ENCODE measurements at places on chromosomes 5 and 9. TPM values are rescaled to one million over a fixed set of nuclear protein-coding genes. Genes with fewer than 3 reads are reported as not detected.

LHX3 gene
- total RNA-seq, result not detected

CEP120 gene
- total RNA-seq, result 15.2 TPM

IL6ST gene
- 77.5 TPM for total RNA-seq

OMD gene
- total RNA-seq, result not detected

IL17B gene
- not detected for total RNA-seq

- DNase-seq, result no peak
Observed at GRCh38 chr5:93476251-93476742, 104.7 kb downstream of the NR2F1-AS1 start.

GRCh38 chr5:143749581-143750205 lies 62.3 kb upstream of the HMHB1 start:
- no peak for DNase-seq

GRCh38 chr9:134681061-134681661 lies 39.6 kb downstream of the COL5A1 start:
- no peak for DNase-seq

GRCh38 chr5:145141534-145141933 lies 693.6 kb downstream of the PRELID2 start:
- no peak for DNase-seq

GRCh38 chr5:143014017-143014651 lies 244.0 kb downstream of the ARHGAP26 start:
- DNase-seq, result peak; percentile 78

DNA sequence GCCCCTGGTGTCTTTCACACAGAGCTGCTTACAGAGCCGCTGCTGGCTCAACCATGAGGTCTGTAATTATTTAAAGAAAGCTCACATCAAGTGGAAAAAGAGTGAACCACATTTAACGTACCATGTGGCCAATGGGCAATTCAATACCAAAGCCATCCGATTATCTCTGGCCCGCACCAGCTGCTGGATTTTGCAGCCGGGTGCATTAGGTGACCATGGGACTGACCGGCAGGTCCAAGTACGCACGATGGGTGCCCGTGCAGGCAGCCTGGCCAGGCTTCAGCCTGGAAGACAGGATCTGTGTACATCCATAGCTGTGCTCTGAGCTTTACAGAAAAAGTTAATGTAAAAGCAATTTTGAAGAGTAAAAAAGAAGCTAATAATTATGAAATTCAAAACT lies 20.5 kb downstream of the PPARGC1B start:
- DNase-seq, result no peak

DNA sequence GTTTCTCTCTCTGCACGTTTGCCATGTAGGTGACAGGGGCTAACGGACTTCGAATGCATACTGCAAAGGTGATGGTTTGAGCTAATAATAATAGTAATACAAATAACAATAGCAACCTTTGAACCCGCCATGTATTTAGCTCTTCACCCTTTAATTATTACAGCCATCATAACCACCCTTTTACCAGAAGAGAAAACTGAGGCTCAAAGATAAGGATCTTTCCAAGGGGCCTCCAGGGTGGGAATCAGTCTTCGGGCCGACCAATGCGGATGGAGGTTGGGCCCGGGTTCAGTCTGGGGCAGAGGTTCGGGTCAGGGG lies 494 bp downstream of the CDKN2AIPNL start:
- no peak for DNase-seq

GRCh38 chr5:74136276-74136825 lies 504.2 kb downstream of the ENC1 start:
- no peak for DNase-seq

GRCh38 chr9:137140151-137141012 lies 1.4 kb downstream of the GRIN1 start:
- no peak for DNase-seq

DNA sequence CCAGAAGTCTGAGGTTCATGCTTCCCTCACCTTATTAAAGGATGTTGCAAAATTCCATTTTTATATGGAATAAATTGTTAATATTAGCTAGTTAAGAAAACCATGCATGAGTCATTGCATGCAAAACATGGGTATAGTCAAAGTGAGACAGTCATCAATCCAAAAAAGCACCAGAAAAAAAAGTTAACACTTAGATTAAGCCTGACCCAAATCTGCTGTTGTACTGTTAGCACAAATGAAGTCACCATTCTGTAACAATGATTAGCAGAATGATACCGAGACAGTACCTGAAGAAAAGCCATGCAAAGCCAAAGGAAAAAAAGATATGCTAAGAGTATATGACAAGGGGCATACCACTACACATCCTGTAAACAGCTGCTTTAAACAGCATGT lies 49.5 kb downstream of the PKD2L2 start:
- DNase-seq, result no peak

- no peak for DNase-seq
Observed at GRCh38 chr5:43268188-43268820, 44.9 kb downstream of the HMGCS1 start.

GRCh38 chr9:109256336-109256735 lies 64.5 kb downstream of the EPB41L4B start:
- peak; percentile 92 for DNase-seq

DNA sequence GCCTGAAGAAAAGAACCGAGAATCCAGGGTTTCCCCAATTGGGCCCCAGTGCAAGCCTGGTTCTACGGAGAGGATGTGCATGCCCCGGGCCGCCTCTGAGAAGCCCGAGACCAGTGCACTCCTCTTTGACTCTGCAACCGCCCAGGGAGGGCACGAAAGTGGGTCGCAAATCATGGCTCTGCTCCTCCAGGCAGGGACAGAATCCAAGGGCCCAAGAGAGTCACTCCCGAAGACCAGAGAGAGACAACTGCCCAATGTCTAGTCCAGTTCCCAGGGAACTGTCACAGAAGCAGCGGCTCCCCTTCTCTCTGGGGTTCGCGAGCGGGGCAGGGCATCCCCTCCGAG lies 107.8 kb downstream of the PSD2 start:
- no peak for DNase-seq

DNA sequence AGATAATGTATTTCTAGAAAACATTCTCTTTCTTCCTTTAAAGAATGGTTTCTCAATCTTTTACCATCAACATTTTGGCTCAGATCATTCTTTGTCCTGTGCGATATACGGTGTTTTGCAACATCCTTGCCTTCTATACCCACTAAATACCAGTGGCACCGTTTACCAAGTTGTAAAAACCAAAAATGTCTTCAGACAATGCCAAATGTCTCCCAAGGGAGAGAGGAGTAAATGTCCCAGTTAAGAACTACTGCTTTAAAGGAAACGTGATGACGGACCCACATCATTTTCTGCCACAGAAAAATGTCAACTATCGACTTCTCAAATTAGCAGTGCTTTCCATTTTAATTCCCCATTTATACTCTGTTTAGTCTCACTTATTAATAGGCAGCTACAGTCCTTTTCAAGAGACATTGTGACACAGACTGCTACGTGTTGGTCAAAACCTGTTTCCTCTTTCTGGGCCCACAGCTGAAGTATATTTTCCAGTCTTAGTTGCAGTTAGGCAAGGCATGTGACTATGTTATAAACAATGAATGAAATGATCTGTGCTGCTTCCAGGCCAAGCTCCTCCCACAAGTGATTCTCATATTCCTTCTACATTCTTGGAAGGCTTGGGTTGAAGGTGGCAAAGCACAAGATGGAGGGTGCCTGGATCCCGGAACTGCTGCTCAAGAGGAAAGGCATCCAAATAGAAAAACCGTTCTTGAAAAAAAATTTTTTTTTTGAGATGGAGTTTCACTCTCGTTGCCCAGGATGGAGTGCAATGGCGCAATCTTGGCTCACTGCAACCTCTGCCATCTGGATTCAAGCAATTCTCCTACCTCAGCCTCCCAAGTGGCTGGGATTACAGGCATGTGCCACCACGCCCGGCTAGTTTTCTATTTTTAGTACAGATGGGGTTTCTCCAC lies 8.8 kb downstream of the PRXL2C start:
- DNase-seq, result no peak

- DNase-seq, result no peak
Observed at GRCh38 chr9:114386886-114387679, 699 bp downstream of the AKNA start.
